ENCODE measurements at places on chromosomes 7 and 10.

DNA sequence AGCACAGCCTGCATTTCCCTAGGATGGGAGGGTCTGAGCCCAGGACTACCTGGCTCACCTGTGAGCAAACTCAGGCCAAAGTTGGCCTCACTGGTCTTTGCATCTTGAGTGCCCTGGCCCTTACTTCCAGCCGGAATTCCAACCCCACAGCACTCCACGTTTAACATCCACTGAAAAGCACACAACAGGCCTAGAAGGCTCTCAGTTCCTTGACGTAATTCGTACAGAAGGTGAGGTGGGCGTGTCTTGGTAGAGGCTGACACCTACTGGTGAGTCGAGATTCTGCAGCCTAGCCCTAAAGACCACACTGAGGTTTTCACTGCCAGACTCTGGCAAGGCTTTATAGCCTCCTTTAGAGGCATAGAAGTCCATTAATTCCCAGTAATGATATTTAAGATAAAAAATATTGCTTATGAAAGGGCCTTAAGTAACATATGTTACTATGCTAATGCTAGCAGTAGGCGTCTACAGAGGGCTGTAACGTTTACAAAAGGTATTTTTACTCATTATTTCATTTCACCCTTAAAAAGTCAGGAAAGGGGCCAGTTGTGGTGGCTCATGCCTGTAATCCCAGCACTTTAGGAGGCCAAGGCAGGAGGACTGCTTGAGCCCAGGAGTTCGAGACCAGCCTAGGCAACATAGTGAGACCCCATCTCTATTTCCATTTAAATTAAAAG is 95.8 kb downstream of the HIP1 start:
- no peak for DNase-seq

DNA sequence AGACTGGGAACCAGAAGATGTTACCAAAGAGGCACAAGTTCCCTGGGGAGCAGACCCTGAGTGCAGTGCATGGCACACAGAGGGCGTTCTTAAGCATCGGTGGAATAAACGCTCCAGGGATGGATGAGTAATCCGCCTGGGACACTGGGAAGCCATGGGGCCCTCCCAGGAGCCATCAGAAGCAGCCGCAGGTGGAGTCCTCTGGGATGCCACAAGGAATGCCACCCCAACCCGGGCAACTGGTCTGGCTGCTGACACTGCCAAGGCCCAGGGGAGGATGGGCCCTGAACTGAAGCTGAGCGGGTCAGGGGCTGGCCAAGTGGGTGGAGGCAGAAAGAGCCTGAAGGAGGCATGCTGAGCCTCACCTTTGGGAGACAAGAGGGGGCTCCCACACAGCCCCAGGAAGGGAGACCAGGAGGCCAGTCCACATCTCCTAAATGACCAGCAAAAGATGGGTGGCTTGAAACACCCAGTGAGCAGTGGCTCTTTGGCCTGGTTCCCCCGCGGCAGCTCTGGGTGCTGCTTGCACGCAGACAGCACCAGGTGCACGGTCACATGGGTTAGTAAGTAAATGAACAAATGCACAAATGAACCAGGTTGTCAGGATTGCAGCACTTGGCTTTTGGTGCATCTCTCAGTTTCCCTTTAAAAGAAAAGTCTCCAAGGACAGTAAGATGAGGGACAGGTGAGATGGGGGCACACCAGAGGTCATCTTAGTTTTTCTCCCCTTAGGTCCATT is 141.3 kb upstream of the ZMIZ1 start:
- DNase-seq = peak; percentile 20

GRCh38 chr10:29636178-29636577 is 1.4 kb upstream of the SVIL start:
- no peak for DNase-seq

DNA sequence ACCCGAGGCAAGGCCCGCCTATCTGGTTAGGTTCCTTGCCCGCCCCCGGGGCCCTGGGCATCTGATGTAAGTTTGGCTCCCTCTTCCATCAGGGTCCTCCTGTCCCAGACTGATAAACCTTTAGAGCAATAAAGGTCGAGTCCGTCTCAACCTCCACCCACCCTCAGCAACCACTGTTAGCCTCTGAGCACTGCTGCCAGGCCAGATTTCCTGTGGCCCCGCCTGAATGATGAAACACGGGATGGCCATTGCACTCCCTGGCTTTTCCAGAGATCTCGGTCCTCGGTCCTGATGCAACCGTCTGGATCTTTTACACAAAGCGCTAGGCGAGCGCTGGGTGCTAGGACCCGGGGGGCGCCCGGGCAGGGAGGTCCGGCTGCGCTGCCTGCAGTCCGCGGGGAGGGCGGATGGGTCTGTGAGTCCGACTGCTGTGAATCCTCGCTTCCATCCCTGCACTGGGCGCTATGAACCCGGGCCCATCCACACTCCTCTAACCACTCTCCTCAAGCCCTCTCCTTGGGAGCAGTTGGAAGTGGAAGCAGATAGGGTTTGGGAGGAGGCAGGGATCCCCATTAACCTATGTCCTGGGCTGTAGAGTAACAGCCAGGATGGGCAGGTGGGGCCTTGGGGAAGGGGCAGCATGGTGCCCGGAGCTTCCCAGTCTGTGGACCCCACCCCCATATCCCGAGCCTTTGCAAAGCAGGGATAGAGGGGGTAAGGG is 875 bp upstream of the DDIT4 start:
- DNase-seq = peak; percentile 62

GRCh38 chr10:44935201-44935965 is 24.2 kb upstream of the RASSF4 start:
- no peak for DNase-seq

- DNase-seq = no peak
Measured at GRCh38 chr7:104371980-104372357, 43.6 kb downstream of the LHFPL3 start.

GRCh38 chr7:113819474-113819873 is 99.3 kb downstream of the PPP1R3A start:
- DNase-seq = no peak

GRCh38 chr10:51073453-51074237 is 642 bp upstream of the PRKG1 start:
- no peak for DNase-seq

Measured in NCI-H2107 (cell line).